ENCODE measurements at places on chromosomes 16 and 17.
A peak's percentile ranks its signal among the peaks of the same experiment; 100 is the strongest.

GRCh38 chr17:61253362-61253761, 146.3 kb upstream of the TBX2 start:
- DNase-seq, result no peak

DNA sequence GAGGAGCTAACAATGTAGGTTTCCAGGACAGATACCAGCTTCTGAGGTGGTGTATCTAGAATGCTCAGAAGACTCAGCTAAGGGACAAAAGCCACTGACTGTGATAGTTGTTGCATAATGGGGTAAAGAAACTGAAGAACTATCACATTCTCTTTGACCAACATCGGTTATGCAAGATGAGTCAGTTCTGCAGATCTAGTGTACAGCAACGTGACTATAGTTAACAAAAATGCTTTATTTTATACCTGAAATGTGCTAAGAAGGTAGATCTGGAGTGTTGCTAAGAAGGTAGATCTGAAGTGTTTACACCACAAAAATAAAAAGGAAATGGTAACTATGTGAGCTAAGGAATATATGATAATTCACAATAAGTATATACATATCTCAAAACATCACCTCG, 2.5 kb downstream of the KRTAP9-6 start:
- no peak for DNase-seq

DNA sequence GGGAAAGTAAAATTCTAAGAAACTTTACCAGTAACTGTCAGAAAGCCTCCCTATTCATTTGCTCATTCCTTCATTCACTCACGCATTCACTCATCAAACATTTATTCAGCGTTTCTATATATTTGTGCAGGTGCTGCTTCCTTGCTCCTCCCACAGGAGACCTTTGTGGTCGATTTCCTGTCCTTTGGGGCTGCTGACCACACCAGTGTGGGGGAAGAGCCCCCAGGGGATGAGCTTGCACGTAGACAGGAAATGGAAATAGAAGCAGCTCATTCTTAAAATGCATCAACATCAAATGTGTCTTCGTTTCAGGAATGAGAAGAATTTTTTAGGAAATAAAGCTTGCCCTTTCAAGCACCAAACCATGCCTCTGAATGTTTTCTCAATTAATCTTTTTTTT, 9.6 kb downstream of the PIK3R6 start:
- DNase-seq, result peak; percentile 34

- no peak for DNase-seq
Observed at GRCh38 chr17:82477934-82478333, 19.4 kb downstream of the NARF start.

GRCh38 chr16:2084895-2085625, 37.3 kb downstream of the TSC2 start:
- no peak for DNase-seq

DNA sequence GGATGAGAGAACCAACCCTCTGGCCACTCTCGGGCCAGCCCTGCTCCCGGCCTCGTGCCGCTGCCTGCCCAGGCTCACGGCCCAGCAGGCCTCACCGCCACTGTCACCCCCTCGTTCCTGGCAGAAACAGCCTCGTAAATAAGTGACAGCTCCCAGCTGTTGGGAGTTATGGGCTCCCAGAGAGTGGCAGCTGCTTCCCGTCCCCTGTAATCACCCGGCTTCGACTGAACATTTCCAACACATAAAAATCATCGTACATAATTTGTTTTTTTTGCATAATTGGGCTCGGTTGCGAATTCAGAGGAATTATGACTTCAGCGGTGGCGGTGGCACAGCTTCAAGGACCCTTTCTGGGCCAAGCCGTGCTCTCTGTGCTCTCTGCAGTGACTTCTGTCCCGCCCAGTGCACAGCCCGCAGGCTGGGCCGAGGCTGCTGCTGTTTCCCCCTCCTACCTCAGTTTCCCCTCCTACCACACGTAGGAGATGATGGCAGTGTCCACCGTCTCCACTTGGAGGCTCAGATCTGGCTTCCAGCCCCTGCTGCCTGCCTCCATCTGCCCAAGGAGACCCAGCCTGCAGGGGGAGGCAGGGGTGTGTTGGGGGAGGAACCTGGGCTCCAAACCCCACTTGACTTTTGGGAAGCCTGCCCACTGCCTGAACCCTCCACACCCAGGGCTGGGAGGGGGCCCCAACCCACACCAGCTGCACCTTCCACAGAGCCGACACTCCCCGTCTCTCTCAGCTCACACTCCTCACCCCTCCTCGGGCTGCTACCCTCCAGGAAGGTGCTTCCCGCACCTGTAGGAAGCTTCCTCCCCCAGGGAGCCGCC, 84.9 kb downstream of the RTN4RL1 start:
- no peak for DNase-seq

DNA sequence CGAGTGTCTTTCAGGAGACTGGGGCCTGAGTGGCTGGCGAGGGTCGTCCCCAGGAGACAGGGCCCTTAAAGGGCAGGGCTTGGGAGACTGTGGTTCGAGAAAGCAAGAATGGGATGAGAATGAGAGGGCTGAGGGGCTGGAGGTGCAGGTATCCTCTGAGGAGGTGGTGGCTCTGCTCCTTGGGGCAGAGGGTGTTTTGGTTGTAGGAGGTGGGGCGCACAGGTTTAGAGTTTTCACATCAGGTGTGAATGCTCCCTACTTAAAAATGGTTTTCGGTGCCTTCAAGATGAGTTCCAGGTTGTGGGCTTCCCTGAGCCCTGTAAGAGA, 430 bp downstream of the BCAS3 start:
- no peak for DNase-seq

- DNase-seq, result no peak
Observed at GRCh38 chr17:82333279-82334171, at the start of gene SECTM1. SECTM1 (minus strand) TSS chr17:82333766; CDS start chr17:82327240, 6,526 bp downstream.

GRCh38 chr16:30942426-30942806, 6.5 kb upstream of the ORAI3 start:
- DNase-seq, result no peak

GRCh38 chr16:2956579-2956956, 7.5 kb upstream of the KREMEN2 start:
- DNase-seq, result no peak

DNA sequence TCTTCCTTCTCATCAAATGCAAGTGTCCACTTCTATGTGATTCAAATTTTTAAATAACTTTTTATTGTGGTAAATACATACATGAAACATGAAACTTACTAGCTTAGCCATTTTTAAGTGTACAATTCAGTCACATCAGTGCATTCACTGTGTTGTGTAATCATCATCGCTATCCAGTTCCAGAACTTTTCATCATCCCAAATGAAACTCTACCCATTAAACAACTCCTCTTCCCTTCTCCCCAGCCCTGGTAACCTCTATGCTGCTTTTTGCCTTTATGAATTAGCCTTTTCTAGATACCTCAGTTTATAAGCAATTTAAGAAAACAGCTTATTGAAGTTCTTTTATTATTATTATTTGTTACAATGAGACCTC, 41.1 kb upstream of the IL34 start:
- no peak for DNase-seq

GRCh38 chr17:8189041-8189710, 804 bp downstream of the BORCS6 start:
- no peak for DNase-seq

DNA sequence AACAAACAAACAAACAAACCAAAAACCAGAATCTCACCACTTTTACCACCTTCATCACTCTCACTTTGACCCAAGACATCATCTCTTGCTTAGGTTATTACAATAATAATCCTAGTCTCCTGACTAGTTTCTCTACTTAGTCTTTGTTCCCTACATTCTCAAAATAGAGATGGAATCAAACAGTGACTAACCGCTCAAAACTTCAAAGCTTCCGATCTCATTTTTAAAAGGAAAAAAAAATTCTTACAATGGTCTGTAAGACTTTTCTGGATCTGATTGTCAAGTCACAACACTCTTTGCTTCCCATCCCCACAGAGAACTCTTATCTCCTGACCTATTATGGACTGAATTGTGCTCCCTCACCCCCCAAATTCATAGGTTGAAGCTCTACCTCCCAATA, 60.9 kb downstream of the SPAG9 start:
- DNase-seq, result peak; percentile 43

- no peak for DNase-seq
Observed at GRCh38 chr17:74639704-74640151, 16.2 kb upstream of the CD300E start.

DNA sequence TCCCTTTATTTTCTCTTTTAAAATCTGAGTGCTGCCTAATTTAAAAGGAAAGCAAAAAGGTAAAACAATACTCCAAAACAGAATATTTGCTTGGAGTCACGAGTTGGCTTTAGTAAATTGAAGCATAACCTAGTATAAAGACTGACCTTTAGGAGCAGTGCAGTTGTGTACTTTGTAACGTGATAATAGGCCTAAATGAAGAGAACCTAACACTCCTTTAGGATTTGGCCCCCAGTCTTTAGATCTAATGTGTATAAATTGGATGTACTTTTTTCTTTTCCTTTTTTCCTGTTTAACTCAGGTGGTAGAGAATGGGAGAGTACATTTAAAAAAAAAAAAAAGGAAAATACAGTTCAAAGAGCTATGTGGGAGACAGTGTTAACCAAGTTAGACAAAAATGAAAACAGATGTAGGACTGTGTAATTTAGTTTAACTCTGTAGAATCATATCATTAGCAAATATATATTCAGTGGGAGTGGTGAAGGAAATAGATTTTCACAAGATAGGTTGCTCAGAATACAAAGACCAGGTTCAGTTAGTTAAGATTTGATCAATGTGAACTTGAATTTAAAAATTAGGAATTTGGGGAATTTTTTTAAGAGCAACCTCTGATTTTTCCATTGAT, 16.8 kb downstream of the CPD start:
- DNase-seq, result no peak

- no peak for DNase-seq
Observed at GRCh38 chr17:42284566-42284965, 3.7 kb upstream of the STAT5A start.

GRCh38 chr16:67014634-67015312, 14.2 kb upstream of the CBFB start:
- DNase-seq, result no peak

DNA sequence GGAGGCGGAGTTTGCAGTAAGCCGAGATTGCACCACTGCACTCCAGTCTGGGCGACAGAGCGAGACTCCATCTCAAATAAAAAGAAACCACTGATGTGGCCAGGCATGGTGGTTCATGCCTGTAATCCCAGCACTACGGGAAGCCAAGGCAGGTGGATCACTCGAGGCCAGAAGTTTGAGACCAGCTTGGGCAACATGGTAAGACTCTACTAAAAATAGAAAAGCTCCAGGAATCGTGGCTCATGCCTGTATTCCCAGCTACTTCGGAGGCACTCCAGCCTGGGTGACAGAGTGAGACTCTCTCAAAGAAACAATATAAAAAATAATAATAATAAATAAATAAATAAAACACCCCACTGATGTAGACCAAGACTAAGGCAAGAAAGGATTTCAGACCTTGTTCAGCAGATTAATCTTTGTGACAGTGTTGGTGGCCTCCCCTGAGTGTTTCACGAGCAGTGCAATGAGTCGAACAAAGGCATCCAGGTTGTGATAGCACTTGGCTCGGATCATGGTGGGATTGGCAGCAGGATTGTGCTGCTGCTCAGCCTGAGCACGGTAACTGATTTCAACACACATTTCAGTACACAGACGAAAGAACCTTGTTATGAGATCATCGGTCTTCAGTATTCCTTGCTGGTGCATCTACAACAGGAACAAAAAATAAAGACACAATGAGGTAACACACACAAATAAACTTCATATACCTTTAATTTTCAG, 18.6 kb downstream of the SETD6 start:
- no peak for DNase-seq

DNA sequence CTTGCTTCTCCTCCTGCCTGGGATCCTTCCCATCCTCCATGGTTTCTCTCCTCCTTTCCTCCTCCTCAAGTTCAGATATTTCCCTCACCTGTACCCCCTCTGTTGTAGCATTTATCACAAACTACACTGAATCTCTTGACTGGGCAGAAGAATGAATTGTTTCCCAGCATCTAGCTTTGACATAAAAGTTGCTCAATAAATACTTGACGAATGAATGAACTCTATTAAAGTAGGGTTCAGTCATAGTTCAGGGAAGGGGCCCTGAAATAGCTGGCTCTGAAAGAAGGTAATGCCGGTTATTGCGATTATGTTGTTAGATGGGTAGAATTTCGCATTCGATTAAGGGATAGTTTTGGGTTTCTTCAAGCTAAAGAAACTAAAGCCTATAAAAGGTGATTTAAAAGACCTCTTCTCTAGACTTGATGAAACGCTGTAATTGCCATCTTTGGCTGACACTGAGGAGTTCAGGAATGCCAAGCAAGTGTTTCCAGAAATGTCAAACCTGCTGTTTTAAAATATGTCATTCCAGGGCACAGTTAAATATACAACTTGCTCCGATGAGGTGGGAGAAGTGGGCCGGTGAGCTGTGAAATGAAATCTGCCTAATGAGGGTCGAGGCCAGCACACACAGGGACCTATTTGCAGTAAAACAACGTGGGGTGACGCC, 1.0 kb upstream of the CPD start:
- no peak for DNase-seq

- peak; percentile 42 for DNase-seq
Observed at GRCh38 chr17:40901981-40902474, 17.0 kb upstream of the KRT20 start.

DNA sequence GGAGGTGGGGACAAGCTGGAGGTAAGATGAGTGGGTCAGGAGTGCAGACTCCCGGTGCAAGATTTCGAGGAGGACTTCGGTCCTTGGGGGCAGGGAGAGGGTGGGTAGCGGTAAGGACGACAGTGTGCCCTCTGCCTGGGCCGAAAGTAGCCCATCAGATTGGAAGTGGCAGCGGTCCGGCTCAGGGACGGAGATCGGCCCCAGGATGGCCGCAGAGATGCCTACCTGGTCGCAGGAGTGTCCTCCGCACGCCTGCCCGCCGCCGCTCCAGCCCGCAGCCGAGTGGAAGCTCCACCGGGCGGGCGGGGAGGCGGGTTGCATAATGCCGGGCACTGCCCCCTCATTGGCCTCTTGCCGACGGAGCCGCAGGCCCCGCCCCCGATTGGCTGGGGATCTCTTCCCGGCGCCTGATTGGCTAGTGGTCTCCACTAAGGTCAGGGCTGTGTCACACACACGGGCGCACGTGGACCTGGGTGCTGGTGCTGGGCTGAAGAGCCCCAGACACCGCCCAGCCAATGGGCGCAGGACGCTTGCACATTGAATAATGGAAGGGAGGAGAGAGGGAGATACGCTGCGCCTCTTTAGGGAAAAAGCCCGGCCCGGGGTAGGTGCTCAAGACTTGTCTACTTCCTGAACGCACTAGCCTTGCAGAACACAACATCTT, at the start of gene PER1:
Gene PER1 (minus strand): TSS at position 293 of the 664 bp plus-strand sequence. CDS start 1,698 bp downstream, outside the sequence.
- DNase-seq, result peak; percentile 75

GRCh38 chr17:16873174-16874035, 98.5 kb downstream of the TNFRSF13B start:
- peak; percentile 16 for DNase-seq

DNA sequence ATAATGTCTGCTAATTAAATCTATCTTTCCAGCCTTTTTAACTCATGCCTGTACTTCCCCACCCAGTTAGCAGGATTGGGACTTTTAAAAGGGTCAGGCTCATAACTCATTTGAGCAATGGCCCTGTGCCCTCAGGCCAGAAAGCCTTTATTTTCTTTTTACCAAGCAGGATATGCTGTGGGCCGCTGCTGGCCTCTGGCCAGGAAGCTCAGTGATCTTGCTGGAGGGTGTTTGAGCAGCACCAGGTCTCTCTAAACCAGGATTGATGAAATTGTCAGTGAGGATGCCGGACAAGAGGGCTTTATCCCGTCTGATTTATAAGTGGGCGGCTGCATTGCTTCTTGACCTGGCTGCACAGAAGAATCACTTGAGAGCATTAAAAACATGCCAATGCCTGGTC, 187.8 kb downstream of the RAB11FIP4 start:
- peak; percentile 76 for DNase-seq

- DNase-seq, result no peak
Observed at GRCh38 chr17:14165616-14166015, 71.0 kb downstream of the CDRT15 start.
